ENCODE measurements at places on chromosomes 3 and 15.

DNA sequence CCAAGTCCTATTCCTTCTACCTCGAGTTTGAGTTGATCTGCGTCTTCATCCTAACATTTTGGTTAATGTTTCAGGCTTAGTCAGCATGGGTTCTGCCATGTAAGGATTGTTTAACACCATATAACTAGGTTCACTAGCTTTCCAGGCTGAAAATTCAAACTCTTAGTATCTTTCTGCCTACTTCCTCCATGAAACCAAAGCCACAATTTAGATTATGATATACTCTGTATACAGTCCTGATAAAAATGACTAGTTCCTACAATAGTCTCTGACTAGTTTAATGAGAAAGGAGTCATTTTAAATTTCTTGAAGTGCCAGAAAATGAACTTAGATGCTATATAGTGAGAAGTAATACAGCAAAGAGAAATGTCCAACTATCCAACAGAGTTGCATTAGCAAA, 6.6 kb upstream of the BTLA start:
- DNase-seq: no peak

DNA sequence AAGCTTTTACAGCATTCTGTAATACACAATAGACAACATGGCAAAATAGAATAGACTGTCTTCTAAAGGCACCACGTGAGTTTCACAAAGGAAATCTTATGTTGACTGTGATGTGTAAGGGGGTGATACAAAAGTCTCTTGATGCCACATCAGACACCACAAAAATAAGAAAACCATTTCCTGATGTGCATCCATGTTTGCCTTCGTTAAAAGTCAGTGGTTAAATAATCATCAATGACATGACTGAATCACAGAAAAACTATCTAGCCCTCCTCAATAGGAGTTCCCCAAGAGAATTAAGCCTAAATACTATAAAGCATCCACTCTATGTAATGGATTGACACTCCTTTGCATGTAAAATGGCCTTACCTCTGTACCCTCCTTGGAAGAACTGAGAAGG, 198.6 kb upstream of the SLC2A2 start:
- no peak for DNase-seq

DNA sequence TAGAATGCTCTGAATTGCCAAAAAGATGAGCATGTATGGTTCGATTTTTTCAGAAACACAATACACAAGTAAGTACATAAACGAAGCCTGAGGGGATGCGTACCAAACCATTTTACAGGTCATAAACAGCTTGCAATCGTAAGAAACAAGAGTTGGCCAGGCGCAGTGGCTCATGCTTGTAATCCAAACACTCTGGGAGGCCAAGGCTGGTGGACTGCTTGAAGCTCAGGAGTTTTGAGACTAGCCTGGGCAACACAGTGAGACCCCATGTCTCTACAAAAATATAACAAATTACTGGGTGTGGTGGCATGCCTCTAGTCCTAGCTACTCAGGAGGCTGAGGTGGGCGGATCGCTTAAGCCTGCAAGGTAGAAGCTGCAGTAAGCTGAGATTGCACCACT, 13.4 kb downstream of the TRA2B start:
- no peak for DNase-seq

DNA sequence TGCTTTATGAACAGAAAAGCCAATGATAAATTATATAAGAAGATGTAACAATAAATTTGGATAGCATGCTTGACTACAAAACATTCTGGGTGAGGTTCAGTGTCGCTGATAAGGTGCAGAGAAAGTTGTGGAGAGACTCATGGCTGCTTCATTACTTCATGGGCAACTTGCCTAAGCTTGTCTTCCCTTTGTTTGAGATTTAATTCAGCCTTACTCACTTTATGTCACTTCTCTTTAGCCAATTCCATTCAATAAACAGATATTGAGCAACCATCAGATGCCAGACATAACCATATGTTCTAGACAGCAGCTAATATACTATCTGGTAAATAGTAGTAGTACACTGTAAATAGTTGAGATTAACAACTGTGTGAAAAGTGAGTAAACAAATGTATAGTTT, 401.5 kb upstream of the FRG2C start:
- no peak for DNase-seq

- no peak for DNase-seq
These were observed 21.3 kb downstream of the UBA5 start for GRCh38 chr3:132681421-132681820.

- no peak for DNase-seq
These were observed 81.5 kb downstream of the CHST2 start for GRCh38 chr3:143201045-143201444.

DNA sequence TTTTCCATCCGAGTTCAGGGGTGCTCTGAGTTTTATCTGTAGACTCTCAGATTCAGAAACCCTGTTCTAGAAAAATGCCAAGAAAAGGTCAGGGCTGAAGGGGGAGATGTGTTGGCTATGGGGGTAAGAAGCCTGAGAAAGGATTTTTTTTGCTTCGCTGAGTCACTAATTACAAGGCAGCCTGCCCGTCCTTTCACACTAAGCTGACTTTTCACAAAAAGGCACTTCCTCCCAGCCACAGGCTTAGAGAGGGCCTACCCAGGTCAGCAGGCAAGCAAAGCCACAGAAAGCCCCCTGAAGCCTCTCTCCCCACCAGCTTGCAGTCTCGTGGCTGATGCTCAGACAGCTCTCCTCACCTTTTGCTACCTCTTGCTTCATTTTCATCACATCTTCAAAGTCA, 192.6 kb upstream of the PRICKLE2 start:
- DNase-seq: peak; percentile 67
